Hepatocyte (in vitro differentiated cells): ENCODE measurements at places on chromosomes 2 and 18.

DNA sequence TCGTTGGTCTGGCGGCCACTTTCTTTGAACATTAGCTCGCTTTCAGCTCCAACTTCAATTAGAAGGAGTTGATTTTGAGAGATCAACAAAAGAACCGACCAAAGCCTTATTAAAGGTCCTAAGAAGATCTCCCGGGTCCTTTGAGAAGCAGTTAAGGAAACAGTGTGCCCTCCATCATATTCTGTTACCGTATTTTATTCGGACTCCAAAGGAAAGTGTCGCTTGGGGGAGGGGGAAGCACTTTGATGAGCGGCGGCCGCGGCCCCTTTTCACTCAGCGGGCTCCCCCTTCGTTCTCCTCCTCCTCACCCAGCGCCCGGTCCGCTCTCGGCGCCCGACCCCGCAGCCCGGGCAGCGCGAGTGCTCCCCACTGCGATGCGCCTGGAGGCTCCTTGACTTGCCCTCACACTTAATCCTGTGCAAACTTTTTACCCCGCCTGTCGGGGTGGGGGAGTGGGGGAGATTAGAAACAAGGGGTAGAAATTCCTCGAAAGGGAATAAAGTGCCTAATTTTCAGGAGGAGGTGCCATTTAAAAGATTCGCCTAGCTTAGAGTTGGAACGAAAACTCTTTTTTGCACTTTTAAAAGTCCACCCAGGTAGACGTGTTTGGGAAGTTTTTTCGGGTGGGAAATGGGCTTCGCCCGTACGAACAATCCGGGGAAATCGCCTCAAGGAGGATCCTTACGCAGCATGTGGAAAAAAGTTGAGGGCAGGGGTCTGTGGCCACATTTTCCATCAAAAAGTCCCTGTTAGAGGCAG is 1.2 kb upstream of the OTX1 start:
- peak; percentile 15 for DNase-seq

- no peak for DNase-seq
These were observed 215.5 kb downstream of the NCKAP5 start for GRCh38 chr2:133352719-133353118.

GRCh38 chr2:152546230-152546837 is 170.9 kb downstream of the PRPF40A start:
- DNase-seq, result peak; percentile 54

GRCh38 chr2:239818531-239819011 is 206.6 kb downstream of the NDUFA10 start:
- no peak for DNase-seq

DNA sequence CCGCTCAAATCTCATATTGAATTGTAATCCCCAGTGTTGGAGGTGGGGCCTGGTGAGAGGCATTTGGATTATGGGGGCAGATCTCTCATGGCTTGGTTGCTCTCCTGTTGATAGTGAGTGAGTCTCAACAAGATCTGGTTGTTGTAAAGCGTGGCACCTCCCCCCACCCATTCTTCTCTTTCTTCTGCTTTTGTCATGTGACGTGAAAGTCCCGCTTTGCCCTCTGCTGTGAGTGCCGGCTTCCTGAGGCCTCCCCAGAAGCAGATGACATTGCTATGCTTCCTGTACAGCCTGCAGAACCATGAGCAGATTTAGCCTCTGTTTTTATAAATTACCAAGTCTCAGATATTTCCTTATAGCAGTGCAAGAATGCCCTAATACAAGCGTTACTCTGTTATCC is 673.8 kb downstream of the ADCYAP1 start:
- no peak for DNase-seq

- DNase-seq, result peak; percentile 43
These were observed 29.9 kb downstream of the HK2 start for GRCh38 chr2:74863802-74864248.
